ENCODE measurements at places on chromosomes 6 and 20.

DNA sequence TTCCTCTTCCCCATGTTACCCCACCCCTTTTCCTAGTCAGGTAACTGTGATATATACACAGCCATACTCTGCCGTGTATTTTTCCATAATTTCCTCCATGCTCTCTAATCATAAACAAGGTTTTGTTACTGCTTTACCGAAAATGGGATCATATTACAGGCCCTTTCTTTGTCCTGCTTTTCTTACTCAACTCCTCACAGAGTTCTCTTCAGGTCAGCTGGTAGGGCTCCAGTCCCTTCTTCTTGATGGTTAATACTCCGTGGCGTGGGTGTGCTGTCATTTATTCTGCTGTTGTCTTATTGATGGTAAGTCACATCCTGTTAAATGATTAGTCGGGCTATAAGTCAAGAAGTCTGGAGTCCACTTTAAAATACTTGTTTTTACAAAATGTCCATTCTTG lies 24.9 kb upstream of the PI16 start:
- DNase-seq, result no peak

- no peak for DNase-seq
Measured at GRCh38 chr6:1774226-1774915, 164.7 kb downstream of the FOXC1 start.

GRCh38 chr6:170297576-170298330 lies 6.9 kb upstream of the DLL1 start:
- no peak for DNase-seq

DNA sequence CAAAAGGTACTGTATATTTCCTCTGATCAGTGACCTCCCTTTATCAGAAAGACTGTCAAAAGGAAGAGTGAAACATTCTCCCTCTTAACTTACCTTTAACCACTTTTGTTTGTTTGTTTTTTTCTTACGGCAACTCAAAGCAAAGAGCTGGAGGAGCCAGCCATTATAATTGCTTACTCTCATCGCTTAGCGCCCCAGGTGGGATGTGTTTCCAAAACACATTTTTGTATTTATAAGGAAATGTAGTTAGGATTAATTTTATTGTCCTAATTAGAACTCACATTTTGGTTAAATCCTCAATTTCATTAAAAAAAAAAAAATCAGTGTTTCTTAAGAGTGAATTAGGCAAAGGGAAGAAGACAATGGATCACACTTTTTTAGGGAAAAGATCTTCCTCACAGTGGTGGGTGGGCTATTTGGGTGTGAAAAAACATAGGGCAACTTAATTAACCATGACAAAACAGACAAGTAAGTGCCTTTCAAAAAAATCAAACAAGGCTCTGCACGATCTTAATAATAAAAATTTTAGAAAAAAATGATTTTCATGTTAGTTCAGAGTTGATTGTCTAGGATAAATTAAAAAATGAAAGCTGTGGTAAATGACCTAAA lies 1.2 kb upstream of the PHACTR2 start:
- DNase-seq, result no peak

DNA sequence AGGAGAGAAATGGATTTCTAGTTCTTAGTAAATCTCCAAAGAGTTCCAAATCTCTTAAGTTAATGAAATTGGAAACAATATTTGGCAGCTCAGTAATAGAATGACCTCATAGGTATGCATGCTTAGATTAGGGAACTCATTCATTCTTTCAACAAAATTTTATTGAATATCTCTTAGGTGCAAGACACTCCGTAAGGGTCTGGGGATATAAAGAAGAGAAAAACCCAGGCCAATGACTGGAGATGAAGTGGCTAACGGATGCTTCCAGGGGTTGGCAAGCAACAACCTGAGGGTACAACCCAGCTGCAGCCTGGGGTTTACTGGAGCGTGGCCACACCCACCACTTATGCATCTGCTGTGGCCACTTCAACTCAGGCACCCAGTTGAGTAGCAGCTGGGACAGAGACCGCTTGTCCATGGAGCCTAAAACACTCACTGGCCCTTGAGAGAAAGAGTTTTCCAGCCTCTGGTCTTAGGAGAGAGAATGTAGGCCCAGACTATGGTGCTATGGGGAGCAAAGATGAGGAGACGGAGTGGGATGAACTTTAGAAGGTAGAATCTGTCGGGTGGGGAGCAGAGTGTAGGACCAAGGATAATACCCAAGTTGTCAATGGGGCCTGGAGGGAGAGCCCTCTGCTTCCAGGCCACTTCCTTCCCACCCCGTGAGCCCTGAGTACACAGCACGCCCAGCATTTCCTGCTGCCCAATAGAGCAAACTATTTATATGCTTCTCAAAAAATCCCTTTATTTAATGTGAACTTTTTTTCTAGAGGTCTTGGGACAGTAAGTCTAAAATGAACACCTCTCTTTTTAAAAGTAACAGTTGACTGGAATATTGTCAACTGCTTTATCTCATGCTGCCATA lies 46.8 kb upstream of the PXDC1 start:
- no peak for DNase-seq

- no peak for DNase-seq
Measured at GRCh38 chr6:134553936-134554335, 236.0 kb upstream of the SGK1 start.

GRCh38 chr6:2971420-2972218 lies at the start of gene SERPINB6:
Gene SERPINB6, minus strand, starts transcription at chr6:2971567. Its CDS starts 12,235 bp downstream, at chr6:2959332.
- no peak for DNase-seq

DNA sequence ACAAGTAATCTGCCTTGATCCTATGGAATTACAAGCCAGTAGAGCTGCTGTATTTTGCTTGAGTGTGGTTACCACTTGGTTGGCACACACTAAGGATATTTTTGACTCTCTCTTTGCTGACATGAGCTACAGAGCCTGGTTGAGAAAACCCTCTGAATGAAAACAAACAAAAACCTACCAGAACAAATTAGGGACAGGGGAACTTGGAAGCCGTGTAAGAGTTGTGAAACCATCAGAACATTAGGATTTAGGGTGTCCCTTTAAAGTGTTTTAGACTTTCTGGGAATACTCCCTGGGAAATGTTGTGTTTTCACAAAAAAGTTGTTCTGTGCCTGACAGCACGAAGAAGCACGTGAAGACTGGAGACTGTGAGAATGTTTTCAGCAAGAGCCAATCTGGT lies 20.5 kb upstream of the PDE7B start:
- DNase-seq, result no peak

DNA sequence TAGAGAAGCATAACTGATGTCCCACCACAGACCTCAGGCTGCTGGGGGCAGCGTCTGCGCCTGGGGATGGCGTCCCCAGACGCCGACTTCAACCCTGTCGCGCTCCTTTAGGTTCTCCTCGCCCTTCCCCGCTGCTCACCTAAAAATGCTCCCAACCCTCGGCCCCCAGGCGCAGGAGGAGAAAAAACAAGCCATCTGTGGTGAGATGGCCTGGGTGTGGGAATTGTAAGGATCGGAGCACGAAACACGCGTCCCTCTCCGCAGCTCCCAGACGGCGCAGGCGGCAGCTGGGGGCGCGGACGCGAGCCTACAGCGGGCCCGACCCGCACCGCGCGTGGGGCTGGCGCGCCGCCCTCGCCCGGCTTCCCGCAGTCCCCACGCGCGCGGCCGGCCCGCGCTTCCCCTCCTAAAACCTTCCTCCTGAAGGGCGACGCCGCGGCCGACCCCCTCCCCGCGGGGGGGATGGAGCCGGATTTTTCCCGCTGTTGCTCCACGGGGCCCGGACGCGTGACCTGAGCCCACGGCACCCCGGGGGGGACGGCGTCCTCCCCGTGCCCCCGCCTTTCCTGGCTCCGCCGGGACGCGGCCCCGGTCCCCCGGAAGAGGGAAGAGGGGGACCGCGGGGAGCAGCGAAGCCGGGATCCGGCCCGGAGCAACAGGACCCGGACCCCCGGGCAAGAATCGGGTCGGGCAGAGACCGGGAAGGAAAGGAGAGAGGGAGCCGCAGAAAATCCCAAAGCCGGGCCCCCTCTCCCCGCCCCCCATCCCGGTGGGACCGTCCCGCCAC lies 611 bp downstream of the EPB41L2 start:
- DNase-seq, result no peak

DNA sequence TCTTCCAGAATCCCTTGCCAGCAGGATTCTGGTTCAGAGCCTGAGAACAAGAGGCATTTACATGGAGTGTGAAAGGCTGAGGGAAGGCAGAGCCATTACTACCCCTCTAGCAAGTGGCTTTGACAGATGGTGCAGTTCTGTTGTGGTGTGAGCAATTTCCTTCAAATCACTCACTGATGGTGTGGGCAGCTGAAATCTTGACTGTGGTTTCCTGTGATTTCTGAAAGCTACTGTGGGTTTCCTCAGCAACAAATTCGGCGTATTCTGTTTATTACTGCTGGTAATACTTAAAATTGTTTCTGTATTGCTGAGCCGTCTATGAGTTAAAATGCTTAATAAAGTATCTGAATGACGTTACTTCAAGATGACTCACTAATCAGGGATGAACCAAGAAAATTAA lies 181.5 kb upstream of the TCF21 start:
- no peak for DNase-seq

DNA sequence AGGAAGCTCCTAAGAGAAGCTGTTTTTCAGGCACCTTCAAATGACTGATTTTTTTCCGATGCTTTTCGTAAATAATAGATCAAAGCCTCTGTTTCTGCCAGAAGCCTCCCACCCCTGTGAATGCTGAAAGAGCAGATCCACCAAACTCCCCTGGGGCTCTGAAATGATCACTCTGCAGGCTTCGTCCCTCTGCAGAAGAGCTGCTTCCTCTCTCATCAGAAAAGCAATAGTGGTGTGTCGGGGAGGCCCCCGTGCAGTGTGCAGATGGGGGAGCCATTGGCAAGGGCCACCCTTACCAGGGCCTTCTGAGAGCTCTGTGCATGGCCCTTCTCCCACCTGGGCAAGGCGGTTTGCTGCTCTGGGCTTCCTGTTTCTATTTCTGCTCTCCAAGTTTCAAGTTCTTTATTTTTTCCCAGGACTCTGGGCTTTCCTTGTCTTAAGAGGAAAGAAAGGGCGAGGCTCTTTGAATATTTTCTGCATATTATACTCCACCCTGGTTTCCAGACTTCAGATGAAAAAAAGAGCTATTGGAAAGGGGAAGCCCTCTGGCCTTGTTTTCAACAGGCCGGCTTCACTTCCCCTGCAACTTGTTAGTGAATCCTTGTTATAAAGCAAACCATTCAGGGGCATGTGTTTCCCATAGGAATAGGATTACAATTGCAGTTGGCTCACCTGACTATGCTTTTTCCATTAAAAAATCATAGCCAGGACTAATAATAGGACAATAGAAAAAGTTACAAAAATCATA lies 155.2 kb downstream of the TTLL2 start:
- no peak for DNase-seq

DNA sequence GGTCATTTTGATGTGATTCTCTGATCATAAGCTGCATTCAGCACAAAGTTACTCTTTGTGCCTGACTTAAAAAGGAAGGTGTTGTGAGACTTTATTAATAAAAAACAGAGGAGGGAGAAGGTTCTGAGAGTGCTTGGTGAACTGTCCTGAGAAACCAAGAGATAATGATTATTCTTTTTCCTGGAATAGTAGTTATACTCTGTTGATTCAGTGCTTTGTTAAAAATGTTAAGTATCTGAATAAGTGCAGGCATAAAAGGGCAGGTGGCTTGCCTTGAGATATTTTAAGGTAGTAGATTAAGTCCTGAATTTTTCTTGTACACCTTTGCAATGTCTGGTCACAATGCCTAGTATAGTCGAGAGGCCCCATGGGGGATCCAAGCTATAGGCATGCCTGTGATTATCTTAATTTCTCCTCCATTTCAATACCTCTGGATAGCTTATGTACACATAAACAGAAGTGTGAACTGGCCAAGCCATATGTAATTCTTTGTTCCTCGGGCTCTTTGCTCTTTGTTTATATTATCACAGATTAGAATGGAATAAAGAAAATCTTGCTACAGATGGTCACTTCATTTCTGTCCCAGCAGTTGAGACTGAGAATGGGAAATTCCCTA lies 50.0 kb downstream of the SOBP start:
- no peak for DNase-seq

- DNase-seq, result no peak
Measured at GRCh38 chr20:5413394-5413793, 96.6 kb upstream of the PROKR2 start.

DNA sequence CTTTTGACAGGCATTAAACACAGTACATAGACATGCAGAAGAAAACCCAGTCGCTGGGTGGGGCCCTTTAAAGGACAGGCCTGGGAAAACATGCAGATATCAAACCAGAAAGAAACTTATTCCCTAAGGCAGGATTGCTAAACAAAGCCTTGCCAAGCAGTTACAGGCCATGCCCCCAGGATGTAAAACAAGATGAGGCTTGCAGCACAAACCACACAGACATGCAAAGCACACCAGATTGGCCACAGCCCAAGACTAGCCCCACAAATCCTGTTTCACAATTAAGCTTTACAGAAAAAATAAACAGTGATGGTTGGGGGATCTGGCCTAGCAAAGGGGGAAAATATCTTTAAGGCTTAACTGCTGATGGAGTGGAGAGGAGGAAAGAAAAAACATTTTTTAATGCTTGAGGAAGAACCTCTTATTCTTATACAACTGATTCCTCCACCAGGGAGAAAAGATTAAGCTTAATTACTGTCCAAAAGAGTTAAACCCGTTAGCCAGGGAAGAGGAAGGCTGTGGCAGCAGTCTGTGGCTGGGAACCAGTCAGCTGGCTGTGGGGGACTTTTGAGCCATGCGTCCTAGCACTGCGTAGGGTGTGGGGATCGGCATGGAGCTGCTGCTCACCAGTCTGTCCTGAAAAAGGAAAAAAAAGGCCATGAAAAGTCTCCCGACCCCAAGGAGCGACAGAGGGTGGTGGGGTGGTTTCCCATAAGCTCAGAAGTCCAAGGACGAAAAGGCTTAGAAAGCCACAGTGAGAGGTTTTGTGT lies 28.4 kb downstream of the COL19A1 start:
- no peak for DNase-seq

DNA sequence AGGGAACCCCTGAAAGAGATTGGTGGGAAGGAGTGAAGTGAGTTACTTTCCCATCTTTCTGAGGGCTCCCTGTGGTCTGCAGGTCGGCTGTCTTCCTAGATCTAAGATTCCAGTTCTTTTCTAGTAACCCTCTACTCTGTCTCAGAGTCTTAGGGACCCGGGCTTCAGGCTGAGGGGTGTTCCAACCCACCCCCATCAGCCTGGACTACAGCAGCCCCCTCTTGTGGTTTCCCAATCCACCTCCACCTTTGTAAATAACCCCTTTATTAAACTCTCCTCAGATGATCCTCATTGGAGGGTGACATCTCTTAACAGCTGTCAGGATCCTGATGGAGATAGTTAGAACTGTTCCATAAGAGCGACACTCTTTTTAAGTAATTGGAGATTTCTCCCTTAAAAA lies 300.4 kb downstream of the LRFN2 start:
- no peak for DNase-seq

GRCh38 chr20:50932016-50932485 lies 814 bp upstream of the ADNP start:
- DNase-seq, result no peak

Data from stimulated activated CD4-positive, alpha-beta T cell treated with anti-CD3 and anti-CD28 coated beads, Interleukin-12 subunit alpha, Interleukin-12 subunit beta, amount 100 ng/mL, for 48 hours (primary cell).